ENCODE measurements at places on chromosomes 1 and 21. TPM values are rescaled to one million over a fixed set of nuclear protein-coding genes. Genes with fewer than 3 reads are reported as not detected.

A3GALT2 gene
- total RNA-seq: not detected

NBPF6 gene
- total RNA-seq: not detected

DIO1 gene
- not detected for total RNA-seq

AKT3 gene
- 46.5 TPM for total RNA-seq

APOBEC4 gene
- not detected for total RNA-seq

ANKRD45 gene
- 1.8 TPM for total RNA-seq

NGF gene
- 7.2 TPM for total RNA-seq

ALPL gene
- total RNA-seq: 15.7 TPM

FAM72B gene
- total RNA-seq: 0.91 TPM

LCE2B gene
- total RNA-seq: not detected

AJAP1 gene
- total RNA-seq: not detected

RPS6KA1 gene
- total RNA-seq: 4.2 TPM

CFAP107 gene
- total RNA-seq: not detected

CNIH3 gene
- total RNA-seq: 1.7 TPM

GSTM5 gene
- total RNA-seq: 9.1 TPM

GNAT2 gene
- total RNA-seq: 0.22 TPM

TGFB2 gene
- 49.2 TPM for total RNA-seq

RAB3B gene
- 7.9 TPM for total RNA-seq

TIAM1 gene
- total RNA-seq: 20.3 TPM

PLEKHN1 gene
- total RNA-seq: 0.91 TPM

ESRRG gene
- not detected for total RNA-seq

ANKRD65 gene
- 1.7 TPM for total RNA-seq

TPTE gene
- total RNA-seq: not detected

PTGS2 gene
- 33.7 TPM for total RNA-seq

BNIPL gene
- total RNA-seq: 0.32 TPM

FCRL6 gene
- not detected for total RNA-seq

SGIP1 gene
- 2.2 TPM for total RNA-seq

PRKCZ gene
- 5.8 TPM for total RNA-seq

RNU1-3 gene
- under 0.01 TPM for total RNA-seq

RNASEL gene
- 13.9 TPM for total RNA-seq

RIMS3 gene
- total RNA-seq: 0.52 TPM

LCE1C gene
- total RNA-seq: not detected

UQCRHL gene
- 1.6 TPM for total RNA-seq
